ENCODE measurements at places on chromosomes 7 and 10.

- DNase-seq: no peak
These were observed 70.0 kb upstream of the ZMIZ2 start for GRCh38 chr7:44678471-44679179.

- DNase-seq: no peak
These were observed 36.6 kb downstream of the ABI1 start for GRCh38 chr10:26824015-26824690.

GRCh38 chr7:132836746-132837145 is 245.1 kb downstream of the CHCHD3 start:
- no peak for DNase-seq

- no peak for DNase-seq
These were observed 176.9 kb downstream of the TCERG1L start for GRCh38 chr10:131134651-131135050.

GRCh38 chr7:132112657-132113056 is 463.6 kb downstream of the PLXNA4 start:
- no peak for DNase-seq

GRCh38 chr7:54679490-54679817 is 79.6 kb downstream of the SEC61G start:
- no peak for DNase-seq

DNA sequence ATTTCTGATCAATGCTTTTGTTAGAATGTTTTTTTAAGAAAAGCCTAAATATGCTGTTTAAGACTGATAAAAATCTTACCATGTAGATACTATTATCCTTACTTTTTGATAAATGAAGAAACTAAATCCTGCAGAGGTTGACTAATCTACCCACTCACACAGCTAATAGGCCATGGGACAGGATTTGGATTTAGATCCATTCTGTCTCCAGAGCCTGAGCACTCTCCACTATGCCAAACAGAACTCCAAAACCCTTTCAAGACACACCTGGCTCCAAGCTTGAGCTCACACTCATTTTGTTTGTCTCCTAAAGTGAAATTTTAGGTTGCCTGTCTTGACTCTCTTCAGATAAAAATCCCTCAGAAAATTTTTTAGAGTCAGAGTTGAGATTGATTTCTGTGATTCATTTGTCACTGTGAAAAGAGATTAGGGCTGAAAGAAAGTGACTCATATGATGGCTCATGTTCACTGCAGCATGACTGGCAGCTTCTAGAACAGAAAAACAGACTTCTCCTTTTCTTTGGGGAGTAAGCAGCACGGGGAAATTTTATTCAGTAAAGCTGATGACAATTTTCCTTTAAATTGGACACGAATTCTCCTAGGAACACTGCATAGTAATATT is 132.3 kb upstream of the POT1 start:
- no peak for DNase-seq

DNA sequence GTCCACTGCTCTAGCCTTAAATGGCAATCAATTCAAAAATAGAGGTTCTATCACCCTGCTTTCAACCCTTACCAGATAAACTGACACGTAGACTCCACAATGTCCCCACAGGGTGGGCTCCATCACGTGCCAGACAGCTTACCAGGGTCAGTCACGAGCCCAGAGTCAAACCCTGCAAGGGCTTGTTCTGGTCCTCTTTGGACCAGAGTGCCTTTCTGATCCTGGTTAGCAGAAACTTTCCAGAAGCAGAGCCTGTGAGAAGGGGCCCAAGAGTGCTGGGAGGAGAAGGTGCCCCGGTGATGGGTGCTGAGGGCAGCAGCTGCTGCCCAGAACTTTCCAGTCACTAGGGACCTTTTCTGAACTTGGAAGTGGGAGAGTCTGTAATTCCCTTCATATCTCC is 354 bp upstream of the GIMAP5 start:
- no peak for DNase-seq

- DNase-seq: no peak
These were observed 16.3 kb downstream of the OR2AE1 start for GRCh38 chr7:99860281-99861127.

- DNase-seq: no peak
These were observed 347.8 kb downstream of the ETV1 start for GRCh38 chr7:13641714-13642113.

GRCh38 chr10:59807629-59808620 is 54.7 kb upstream of the MRLN start:
- no peak for DNase-seq

- DNase-seq: no peak
These were observed 26.8 kb upstream of the TRUB1 start for GRCh38 chr10:114911052-114911711.

DNA sequence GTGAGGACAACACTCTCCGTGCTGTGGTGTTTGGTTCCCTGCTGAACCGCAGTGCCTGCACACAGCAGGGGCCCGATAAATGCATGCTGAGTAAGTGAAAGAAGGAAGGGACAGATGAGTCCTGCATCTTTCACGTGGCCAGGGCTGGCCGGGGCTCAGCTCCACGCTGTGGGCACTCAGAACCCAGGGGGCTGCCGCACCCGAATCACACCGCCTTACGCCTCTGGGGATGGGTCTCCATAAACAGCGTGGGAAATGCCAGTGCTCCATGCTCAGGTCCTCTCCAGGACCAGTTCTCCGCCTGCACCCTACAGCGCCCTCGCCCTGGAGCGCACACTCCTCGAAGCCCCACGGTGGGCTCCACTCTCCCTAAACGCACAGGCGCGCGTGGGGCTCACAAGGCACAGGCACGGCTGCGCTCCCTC is 38.1 kb downstream of the RASGEF1A start:
- no peak for DNase-seq

GRCh38 chr7:27547401-27547800 is 115.3 kb downstream of the HIBADH start:
- no peak for DNase-seq

DNA sequence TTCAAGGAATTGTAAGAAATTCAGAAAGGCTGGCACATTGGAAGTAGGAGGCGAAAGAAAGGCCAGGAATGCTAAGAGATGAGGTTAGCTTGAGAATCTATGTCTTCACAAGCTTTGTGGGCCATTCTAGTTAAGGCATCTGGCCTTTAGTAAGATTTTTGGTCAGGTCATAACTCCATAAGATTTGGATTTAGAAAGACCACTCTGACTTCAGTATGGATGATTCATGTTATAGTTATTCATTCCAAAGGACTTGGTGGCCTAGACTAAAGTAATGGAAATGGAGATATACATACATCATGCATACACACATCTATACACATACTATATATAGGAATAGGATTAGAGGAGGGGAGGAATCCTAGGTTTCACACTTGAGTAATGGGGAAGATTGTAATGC is 77.5 kb downstream of the SEPTIN7 start:
- DNase-seq: no peak

DNA sequence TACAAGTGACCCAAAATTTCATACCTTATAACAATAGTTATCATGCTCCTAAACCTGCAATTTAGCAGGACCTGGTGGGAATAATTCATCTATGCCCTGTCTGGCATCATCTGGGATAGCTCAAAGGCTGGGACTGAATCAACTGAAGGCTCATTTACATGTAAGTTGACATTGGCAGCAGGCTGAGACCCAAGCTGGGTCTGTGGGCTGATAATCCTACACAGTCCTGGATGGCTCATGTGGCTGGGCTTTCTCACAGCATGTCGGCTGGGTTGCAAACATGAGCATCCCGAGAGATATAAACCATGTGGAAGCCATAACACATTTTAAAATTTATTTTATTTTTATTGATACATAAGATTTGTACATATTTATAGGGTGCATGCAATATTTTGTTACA is 19.5 kb upstream of the ABCB5 start:
- DNase-seq: no peak

DNA sequence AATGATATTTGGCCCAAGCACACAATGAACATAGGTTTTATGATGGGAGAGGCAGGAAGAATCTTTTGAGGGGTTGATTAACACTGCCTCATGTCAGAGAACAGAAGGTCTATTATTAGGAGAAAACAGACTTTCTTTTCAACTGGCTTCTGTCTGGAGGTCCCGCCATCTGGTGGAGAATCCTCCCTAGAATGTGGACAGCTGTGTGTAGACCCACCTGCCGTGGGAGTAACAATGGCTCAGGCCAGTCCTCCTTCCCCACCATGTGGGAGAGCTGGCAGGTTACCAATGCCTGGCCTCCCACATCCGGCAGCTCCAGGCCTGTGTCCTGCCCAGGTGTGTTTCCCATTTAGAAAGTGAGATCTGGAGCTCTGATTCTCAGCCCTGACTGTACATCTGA is 70.4 kb upstream of the AOAH start:
- no peak for DNase-seq

- DNase-seq: peak; percentile 80
These were observed 277.6 kb downstream of the GATA3 start for GRCh38 chr10:8331896-8332729.

- no peak for DNase-seq
These were observed 114.9 kb downstream of the MGMT start for GRCh38 chr10:129581827-129582411.

GRCh38 chr10:4579844-4580243 is 246.2 kb upstream of the AKR1E2 start:
- DNase-seq: no peak

DNA sequence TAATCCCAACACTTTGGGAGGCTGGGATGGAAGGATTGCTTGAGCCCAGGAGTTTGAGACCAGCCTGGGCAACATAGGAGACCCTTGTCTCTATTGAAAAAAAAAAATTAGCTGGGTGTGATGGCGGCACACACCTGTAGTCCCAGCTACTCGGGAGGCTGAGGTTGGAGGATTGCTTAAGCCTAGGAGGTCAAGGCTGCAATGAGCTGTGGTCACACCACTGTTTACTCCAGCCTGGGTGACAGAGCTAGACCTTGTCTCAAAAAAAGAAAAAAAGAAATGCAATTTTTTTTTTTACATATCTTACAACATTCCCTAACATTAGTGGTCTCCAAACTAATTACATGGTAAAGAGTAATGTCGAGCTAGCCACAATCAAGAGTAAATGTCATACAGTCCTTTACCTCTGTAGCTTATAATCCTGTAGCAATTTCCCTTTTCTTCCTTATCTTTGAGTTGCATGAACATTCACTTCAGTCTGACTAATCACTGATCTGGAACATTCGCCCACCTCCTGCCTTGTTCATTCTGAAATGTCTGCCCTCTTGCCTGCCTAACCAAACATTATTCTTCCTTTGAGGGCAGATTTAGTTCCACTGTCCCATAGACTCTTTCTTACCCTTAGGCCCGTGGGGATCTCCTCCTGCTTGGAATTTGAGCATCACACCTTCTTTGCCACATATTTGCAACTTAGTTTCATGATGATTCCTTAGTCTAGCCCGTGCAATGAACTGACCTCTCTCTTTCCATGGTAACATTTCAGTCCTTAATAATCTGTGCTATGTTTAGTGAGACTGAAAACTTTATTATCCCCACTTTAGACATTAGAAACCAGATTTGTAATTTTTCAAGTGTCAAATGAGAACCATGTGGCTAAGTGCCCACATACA is 4.8 kb upstream of the VCL start:
- DNase-seq: no peak

DNA sequence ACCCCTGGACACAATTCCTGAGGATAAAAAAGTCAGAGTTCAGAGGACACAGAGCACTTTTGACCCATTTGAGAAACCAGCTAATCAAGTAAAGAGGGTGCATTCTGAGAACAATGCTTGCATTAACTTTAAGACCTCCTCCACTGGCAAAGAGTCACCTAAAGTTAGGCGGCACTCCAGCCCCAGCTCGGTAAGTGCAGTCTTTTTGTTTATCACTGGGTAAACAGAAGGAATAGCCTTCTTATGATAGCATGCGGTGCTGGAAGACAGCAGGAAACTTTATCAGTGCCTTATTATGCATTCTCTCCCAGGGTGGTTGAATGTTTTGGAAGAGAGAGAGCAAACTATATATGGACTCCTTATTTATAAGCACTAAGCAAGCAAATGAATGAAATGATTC is 130.5 kb downstream of the CDK14 start:
- DNase-seq: no peak

DNA sequence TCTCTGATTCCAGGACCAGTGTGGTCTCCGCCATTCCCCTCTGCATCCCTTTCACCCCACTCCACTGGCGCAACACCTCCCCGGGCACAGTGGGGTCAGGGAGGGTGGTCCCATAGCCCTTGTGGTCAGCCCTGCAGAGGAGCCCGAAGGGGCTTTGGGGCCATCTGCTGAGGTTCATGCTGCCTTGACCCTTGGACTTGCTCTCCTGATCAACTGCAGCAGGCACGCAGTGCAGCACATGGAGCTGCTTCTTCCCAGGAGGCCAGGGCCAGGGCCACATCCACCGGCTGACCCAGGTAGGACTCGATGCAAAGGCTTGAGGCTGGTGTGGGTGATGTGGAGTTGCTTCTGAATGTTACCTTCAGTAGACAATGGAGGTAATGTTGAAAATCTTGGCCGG is 35.1 kb downstream of the PDIA4 start:
- no peak for DNase-seq

- DNase-seq: no peak
These were observed 61.1 kb downstream of the VWA2 start for GRCh38 chr10:114300036-114300645.

DNA sequence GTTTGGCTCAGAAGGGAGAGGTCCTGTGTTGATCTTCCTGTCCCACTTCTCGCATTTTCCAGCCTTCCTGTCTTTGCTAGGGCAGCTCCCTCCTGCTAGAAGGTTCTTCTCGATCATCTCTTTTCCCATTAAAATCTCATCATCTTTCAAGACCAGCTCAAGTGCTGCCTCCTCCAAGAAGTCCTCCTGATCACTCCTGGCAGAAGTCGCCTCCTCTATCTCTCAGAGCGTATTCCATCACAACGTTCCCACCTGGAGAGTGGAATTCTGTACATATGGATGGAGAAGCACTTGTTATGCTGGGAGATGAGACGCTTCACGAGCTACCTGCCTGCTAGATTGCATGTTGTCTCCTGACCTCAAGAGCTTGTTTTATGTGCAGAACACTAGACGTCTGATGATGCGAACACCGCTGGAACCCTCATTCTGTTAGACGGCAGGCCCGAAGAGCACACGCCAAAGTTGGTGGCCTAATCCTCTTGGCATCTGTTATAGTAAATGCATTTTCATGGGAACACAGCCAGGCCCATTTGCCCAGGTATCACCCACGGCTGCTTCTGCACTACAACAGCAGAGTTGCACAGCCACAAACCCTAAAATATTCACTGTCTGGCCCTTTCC is 68.0 kb upstream of the INSIG1 start:
- DNase-seq: no peak

- no peak for DNase-seq
These were observed 12.3 kb upstream of the IFT22 start for GRCh38 chr7:101333912-101334311.

GRCh38 chr7:421136-421991 is 98.3 kb downstream of the PDGFA start:
- no peak for DNase-seq

- DNase-seq: no peak
These were observed 15.4 kb downstream of the OGDHL start for GRCh38 chr10:49746626-49747302.
